Activated CD4-positive, alpha-beta T cell treated with anti-CD3 and anti-CD28 coated beads, Interleukin-2, amount 50 U/mL, for 4 hours (primary cell): ENCODE measurements at places on chromosomes 1 and 21.

GRCh38 chr1:62840555-62840954, 56.6 kb downstream of the ATG4C start:
- no peak for DNase-seq

DNA sequence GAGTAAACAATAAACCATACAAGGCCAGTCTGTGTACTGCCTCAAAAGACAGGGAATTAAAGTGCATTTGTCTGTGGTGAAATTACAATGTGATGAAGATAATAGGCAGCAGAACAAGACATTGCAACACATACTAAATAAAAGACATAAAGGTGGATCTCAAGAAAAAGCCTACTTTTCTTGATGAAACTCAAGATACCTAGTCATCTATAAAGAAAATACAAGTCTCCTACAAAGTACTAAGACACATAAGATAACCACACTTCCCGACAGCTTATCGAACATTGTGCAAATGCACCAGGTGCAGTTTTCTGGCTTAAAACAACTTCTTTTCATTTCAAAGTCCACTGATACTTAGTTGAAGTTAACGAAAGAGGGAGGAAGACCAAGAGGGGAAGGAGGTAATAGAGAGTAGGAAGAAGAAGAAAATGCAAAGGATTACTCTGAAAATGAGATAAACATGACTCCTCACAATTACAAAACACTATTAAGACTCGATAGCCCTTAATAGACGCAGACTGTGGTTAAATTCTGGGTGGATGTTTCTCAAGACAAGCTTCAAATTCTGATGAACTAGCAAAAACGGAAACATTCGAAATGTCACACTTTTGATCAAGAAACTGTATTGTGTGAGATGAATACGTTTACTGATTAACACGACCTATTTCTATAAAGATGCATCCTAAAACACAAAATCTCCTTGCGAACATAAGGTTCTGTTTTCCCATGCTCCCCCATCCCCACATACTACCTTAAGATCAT, 2.0 kb downstream of the HNRNPR start:
- no peak for DNase-seq

DNA sequence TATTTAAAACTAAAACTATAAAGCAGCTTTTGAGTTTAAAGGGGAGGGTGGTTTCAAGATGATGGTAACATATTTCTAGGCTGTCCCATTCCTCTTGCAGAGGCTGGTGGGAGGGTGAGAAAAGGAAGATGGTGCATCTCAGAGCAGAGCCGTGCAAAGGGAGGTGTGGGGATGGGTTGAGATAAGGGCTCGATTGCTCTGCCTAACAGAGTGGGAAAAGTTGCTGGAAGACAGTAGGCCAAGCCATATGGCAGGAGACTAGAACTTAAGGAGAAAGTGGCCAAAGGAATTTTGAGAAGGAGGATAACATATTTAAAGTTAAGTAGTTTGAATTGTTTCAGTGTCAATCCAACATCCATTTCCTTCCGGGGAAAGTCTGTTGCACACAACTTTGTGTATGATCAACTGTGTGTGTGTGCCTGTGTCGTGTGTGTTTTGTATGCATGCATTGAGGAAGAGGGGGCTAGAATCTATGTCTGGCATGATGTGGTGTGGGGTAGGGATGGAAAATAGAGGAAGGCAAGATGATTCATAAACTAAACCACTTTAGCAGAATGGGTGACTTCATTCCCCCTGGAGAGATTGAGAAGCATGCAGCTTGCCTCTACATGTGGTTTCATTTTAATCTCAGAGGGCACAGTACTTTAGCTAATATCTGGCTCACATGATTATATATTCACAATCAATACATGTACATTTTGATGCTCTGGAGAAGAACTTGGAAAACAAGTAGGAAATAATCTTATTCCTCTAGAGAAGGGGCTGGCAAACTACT, 145.0 kb upstream of the DNAH14 start:
- no peak for DNase-seq

DNA sequence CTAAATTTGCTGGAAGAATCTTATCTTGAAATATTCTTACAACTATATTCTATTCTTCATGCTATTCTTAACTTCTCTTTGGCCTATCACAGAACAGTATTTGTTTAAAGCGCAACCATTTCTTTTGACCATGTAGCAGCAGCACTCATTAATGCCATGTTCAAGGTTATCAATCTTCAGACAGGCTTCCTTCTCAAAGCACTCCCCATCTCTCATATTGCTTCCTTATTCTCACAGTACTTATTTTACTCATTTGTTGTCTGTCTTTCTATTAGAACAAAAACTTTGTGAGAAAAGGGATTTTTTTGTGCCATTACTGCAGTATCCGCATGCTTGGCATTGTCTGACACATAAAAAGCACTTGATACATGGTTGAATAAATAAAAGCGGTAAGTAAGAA, 89.7 kb downstream of the ATP1B1 start:
- DNase-seq: no peak

GRCh38 chr1:67274623-67275325, 32.9 kb upstream of the IL12RB2 start:
- no peak for DNase-seq

DNA sequence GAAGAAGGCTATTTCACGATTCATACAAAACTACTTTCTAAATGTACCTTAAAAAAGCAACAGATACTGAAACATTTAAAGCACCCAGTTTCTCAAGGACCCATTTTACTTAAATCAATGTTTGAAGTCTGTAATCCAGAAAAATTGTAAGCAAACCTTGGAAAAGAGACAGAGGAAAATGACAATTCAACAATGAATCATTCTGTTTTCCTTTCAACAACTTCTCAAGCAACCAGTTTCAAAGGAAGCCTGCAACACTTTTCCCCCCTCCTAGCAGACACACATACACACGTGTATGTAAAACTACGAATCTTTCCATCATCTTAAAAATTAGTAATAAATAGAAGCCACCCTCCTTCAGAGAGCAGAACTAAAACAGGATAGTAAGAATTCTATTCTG, 1.2 kb downstream of the RERE start:
- DNase-seq: no peak

DNA sequence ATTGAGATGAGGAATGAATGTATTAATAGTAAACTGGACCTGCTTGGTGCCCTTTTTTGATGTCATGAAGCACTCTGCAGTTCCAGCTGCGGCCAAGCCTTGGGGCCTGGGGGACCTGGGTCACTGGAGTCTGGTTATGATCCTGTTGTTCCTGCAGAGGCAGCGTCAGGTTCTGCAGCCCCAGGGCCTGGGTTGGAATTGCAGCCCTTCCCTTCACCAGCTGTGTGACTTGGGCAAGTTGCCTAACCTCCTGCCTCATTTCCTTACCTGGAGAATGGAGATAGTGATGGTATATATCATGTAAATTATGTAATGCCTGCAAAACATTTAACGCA, 9.1 kb upstream of the ATP5PO start:
- no peak for DNase-seq

DNA sequence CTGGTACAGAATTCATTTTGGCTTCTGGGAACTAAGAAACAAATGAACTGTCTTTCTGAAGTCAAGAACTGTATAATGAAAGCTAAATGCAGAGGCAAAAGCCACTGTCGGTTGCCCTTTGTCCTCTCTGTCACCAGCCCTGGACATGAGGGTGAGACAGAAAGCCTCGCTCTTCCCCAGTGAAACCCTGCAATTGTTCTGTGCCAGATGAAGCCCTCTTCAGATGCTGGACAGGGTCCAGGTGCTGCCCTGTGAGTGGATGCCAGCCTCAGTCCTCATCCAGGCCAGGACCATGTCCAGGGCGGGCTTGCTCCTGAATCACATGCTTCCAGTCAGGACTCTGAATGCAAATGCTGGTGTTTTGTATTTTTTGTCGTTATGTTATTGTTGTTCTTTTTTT, 138.7 kb downstream of the RUNX1 start:
- no peak for DNase-seq
